GM23248 (cell line): ENCODE measurements at places on chromosomes 7 and 10. TPM values are rescaled to one million over a fixed set of nuclear protein-coding genes. Genes with fewer than 3 reads are reported as not detected.
A peak's percentile ranks its signal among the peaks of the same experiment; 100 is the strongest.

DNA sequence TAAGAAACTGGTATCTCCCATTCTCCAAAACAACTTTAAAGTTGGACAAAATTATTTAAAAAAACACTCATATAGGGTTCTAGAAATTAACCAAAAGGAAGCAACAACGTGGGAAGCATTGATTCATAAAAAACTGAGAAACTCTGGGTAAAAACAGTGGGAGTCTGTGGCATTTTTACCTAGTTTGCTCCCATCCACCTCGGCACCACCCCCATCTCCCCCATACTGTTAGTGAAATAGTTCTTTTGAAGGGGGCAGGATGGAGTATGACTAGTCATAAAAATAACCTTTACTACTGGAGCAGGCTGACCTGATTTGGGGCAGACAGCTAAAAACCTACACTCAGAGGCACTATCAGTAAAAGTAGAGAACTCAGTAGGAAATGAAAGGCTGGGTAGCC is 123.2 kb downstream of the AVL9 start:
- no peak for DNase-seq

- DNase-seq = peak; percentile 58
Measured at GRCh38 chr7:151310578-151310977, 31.0 kb upstream of the NUB1 start.

GRCh38 chr7:39360766-39361165 is 205.4 kb upstream of the YAE1 start:
- DNase-seq = no peak

- no peak for DNase-seq
Measured at GRCh38 chr7:51288896-51289622, 27.6 kb downstream of the COBL start.

DNA sequence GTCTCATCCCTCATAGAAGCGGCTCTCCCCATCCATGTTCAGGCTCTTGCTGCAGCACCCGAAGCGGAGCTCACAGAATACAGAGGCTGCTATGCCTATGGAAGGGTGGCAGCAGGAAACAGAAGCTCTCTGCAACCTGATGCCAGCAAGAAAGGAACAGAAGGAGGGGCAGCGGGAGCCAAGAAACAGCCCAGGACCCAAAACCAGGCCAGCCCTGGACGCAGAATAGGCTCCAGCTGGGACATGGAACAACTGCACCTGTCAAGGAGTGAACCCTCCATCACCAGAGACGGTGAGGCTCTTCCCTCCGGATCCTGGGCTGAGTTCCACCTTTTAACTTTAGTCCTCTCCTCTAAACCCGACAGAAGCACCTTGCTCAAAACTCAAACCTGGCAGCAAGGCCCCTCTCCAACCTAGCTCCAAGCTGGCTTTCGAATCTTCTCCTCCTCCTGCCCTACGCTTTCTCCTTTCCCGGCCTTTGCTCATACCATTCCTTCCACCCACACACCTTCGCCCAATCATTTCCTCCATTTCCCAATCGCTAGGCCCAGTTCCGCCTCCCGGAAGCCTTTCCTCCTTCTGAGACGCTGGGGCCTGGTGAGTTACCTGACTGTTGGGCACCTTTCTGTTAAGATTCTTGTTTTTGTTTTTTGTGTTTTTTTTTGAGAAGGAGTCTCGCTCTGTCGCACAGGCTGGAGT is 122.8 kb upstream of the ZNF92 start:
- no peak for DNase-seq

DNA sequence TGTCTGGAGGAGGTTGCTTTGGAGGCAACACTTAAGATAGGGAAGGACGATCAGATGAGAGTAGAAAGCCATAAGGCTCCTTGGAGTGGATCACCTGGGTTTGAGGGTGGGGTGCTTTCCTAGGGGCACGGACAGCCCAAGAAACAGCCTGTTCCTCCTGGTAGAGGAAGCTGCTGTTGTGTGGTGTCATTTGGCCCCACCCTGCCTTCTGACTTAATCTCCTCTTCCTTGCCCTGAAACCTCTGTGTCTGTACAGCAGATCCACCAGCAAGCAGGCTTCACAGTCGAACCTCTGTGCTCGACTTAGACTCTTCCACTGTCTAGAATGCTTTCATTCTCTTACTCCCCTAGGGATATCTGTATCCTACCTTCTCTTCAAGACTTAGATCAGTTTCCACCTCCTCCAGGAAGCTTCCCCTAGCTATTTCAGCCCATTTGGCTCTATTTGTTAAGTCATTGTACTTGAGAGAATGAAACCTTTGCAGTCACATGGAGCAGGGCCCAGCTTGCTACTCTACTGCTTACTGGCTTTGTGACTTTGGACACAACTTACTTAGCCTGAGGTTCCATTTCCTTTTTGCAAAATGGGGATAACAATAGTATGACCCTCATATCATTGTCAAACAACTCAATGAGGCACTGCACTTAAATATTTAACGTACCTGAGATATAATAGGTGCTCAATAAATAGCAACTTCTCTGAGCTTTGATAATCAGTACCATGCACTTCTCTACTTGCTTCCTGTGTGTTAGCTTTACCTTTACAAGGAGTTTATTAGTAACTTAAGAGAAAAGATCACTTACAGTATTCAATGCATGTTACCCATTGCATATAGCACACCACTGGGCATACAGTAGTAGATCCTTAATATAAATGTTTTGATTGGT is 5.0 kb downstream of the MXI1 start:
- DNase-seq = peak; percentile 33

- no peak for DNase-seq
Measured at GRCh38 chr7:108629651-108630400, 60.2 kb downstream of the DNAJB9 start.

DNA sequence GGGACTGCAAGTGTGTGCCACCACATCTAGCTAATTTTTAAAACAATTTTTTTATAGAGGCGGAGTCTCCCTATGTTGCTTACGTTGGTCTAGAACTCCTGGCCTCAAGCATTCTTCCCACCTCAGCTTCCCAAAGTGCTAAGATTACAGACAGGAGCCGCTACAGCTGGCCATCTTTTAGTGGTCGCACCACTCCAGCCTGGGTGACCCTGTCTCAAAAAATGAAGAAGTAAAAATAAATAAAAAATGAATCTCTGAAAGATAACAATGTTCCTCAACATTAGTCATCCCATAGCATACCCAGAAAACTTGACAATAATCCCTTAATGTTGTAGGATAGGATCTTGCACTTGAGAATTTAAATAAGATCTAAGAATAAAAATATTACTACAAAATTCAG is 18.2 kb downstream of the WBP1L start:
- DNase-seq = no peak

DNA sequence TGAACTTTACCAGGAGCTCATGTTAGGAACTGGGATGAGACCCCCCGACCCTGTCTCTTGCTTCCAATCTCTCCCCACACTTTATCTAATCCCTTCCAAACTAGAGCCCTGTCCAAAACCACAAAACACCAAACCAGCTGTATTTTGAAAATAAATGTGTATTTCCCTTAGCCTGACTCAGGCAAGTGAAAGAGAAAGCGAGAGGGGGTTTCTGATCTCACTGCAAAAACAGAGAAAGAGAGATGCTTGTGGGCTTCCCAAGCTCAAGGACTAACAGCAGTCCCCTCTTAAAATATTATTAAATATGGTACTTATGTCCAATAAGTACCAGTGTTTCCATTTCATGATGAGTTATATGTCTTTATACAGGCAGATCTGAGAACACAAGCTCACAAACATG is 122.0 kb downstream of the AGMO start:
- no peak for DNase-seq

- no peak for DNase-seq
Measured at GRCh38 chr7:102169651-102170392, 116.8 kb upstream of the SH2B2 start.

GRCh38 chr10:60140651-60141632 is 234.6 kb upstream of the CCDC6 start:
- DNase-seq = no peak

- DNase-seq = no peak
Measured at GRCh38 chr10:122293961-122294380, 22.9 kb downstream of the BTBD16 start.

GRCh38 chr7:100867776-100868485 is 744 bp downstream of the TRIP6 start:
- DNase-seq = peak; percentile 46

DNA sequence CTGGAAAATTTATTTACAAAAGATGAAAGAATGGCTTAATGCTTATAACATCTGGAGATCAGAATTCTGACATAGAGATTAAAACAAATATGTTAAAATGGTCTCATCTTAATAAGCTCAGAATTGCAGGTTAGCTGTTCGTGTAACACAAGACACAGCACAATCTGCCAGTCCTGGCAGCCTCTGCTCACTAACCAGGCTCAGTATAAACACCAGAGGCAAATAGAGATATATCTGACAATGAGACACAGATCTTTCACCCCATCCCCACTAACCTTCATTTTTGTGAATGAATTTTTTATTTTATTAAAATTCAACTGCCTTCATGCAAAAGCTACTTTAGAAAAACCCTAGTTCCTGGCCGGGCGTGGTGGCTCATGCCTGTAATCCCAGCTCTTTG is 51.8 kb downstream of the RELN start:
- DNase-seq = no peak

- DNase-seq = no peak
Measured at GRCh38 chr10:122115874-122116273, 126.9 kb downstream of the TACC2 start.

DNA sequence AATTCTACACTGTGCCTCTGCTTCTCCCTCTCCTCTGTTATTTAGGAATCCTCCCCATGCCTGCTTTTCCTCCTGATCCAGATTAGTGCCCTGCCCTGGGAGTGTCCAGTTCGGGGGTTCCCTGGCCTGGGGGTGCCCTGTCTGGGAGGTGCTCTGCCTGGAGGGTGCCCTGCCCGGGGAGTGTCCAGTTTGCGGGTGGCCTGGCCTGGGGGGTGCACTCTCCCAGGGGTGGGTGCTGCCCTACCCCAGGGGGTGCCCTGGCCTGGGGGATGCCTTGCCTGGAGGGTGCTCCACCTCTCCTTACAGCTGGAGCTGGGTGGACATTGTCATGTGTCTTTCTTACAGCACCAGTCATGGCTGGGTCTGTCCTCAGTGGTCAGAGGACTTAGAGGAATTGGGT is 20.2 kb downstream of the RAMP3 start:
- DNase-seq = no peak

- DNase-seq = no peak
Measured at GRCh38 chr10:20608503-20608902, 288.6 kb downstream of the NEBL start.

DNA sequence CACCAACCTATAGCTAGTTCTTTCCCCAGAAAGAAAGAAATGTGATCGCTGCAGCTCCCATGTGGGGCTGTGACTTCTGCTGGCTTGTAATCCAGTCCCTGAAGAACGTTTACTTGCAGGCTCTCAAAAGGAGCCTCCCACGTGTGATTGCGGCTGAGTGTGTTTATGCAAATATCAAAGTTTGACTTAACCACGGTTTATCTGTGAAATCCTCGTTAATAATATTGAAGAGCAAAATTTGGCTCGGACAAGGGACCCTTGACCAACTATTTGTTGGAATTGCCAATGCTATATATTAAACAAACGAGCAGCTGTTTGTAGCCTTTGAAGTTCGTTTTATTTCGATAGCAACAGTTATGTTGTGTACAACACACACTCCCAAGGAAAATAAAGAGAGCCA is 470.1 kb upstream of the NRP1 start:
- DNase-seq = no peak

GRCh38 chr7:158097453-158098124 is 490.0 kb downstream of the PTPRN2 start:
- no peak for DNase-seq

GRCh38 chr7:98284335-98285036 is 3.0 kb downstream of the BRI3 start:
- DNase-seq = peak; percentile 90

DNA sequence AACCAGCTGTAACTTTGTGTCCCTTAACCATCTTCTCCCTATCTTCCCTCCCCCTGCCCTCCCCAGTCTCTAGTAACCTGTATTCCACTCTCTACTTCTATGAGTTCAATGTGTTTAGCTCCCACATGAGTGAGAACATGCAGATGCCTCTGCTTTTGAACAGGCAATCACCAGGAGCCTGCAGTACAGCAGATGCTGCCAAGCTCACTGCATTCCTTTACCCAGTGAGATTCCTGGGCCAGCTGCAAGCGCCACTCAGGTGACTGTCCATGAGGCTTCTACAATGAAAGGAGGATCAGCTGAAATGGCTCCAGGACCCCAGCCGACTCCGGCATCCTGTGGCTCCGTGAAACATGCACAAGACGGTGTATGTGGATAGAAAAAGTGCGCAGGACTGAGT is 15.7 kb downstream of the GRID1 start:
- DNase-seq = no peak

GRCh38 chr10:112792487-112793201 is 157.4 kb upstream of the TCF7L2 start:
- peak; percentile 91 for DNase-seq

DNA sequence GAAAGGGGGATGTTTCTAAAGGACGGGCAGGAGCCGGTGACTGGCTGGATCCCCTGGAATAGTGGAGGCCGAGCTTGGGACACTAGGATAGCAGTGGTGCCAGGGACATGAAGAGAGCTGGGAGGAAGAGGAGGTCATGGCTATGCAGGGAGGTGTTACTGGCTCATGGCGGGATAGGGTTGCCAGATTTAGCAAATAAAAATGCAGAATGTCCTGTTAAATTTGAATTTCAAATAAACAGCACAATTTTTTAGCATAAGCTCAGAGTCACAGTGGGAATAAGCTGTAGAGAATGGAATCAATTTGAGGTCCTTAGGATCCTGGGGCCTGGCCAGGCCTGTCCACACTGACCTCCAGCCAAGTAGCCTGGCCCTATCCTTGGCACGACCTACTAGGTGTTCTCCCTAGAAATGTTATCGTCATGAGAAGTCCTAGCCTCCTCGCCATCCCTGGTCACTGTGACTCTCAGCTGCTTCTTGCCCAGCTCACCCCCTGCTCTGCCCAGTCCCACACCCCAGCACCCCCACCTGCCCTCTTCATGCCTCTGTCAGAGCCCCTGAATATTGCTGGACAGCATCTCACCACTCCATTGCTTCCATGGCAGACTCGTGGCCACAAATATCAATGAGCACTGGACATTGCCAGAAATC is 7.6 kb upstream of the KCP start:
- no peak for DNase-seq

DNA sequence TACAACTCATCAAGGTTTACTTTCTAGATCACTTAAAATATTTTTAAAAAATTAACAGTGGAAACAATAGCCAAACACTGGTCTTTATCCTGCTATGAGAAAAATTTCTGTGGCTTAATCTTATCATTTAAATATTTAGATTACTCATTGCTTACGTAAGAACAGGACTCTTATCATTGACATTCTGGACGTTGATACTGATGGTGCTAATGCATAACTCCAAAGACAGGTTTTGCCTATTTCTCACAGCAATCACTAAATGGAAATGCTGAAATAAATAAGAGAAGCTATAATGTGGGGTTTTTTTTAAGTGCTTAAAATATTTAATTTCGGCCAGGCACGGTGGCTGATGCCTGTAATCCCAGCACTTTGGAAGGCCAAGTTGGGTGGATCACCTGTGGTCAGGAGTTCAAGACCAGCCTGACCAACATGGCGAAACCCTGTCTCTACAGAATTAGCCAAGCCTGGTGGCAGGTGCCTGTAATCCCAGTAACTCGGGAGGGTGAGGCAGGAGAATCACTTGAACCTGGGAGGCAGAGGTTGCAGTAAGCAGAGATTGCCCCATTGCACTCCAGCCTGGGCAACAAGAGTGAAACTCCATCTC is 195.0 kb downstream of the HGF start:
- no peak for DNase-seq

ACHE gene
- 0.14 TPM in 1 of 2 replicates, not detected in the other for polyA plus RNA-seq

LRRTM3 gene
- not detected in 2 replicates for polyA plus RNA-seq

EPO gene
- polyA plus RNA-seq = not detected in 2 replicates

FAM25C gene
- polyA plus RNA-seq = not detected in 2 replicates

TEX47 gene
- not detected in 2 replicates for polyA plus RNA-seq

TMEM176A gene
- not detected in 2 replicates for polyA plus RNA-seq

OR2A42 gene
- polyA plus RNA-seq = 0.06 TPM in 1 of 2 replicates, not detected in the other

CALHM1 gene
- 0.08 TPM in 1 of 2 replicates, not detected in the other for polyA plus RNA-seq

RAMP3 gene
- not detected in 2 replicates for polyA plus RNA-seq

LRRC17 gene
- polyA plus RNA-seq = 0.18 and 0.22 TPM in 2 replicates
